ENCODE measurements at places on chromosomes 16 and 17. TPM values are rescaled to one million over a fixed set of nuclear protein-coding genes. Genes with fewer than 3 reads are reported as not detected.

The LRRC45 gene
- 8.5 TPM for total RNA-seq

The CHP2 gene
- total RNA-seq: not detected

The ZNF423 gene
- 5.7 TPM for total RNA-seq

The ATP1B2 gene
- total RNA-seq: 0.07 TPM

The SLC5A10 gene
- total RNA-seq: not detected

The RNF43 gene
- 0.20 TPM for total RNA-seq

The CFAP119 gene
- total RNA-seq: 0.91 TPM

The GLIS2 gene
- total RNA-seq: 7.8 TPM
